Activated CD4-positive, alpha-beta T cell treated with anti-CD3 and anti-CD28 coated beads for 1 hour (primary cell): ENCODE measurements at places on chromosomes 3 and 15.

- DNase-seq: no peak
Observed at GRCh38 chr15:93894438-93895036, 336.8 kb upstream of the MCTP2 start.

- no peak for DNase-seq
Observed at GRCh38 chr15:84582583-84583157, 18.1 kb upstream of the ZSCAN2 start.

GRCh38 chr3:37526511-37526910 is 335.2 kb upstream of the CTDSPL start:
- no peak for DNase-seq

- no peak for DNase-seq
Observed at GRCh38 chr15:91871837-91872236, 18.3 kb downstream of the SLCO3A1 start.

DNA sequence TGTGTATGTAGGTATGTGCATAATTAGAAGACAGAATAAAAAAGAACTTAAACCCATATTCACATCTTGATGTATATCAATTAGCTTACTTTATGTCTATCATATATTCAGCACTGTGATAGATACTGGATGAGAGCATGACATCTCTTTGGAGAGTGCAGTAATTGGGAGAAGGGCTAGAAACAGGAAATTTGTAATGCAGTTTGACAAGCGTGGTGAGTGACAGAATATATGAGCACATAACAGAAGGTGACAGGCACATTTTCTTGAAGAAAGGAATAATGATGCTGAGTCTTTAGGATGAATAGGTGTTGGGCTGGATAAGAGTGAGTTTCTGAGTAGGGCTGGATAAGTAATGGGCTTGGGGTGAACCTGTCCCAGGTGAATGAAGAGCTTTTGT is 680.3 kb upstream of the ZNF385D start:
- DNase-seq: no peak

DNA sequence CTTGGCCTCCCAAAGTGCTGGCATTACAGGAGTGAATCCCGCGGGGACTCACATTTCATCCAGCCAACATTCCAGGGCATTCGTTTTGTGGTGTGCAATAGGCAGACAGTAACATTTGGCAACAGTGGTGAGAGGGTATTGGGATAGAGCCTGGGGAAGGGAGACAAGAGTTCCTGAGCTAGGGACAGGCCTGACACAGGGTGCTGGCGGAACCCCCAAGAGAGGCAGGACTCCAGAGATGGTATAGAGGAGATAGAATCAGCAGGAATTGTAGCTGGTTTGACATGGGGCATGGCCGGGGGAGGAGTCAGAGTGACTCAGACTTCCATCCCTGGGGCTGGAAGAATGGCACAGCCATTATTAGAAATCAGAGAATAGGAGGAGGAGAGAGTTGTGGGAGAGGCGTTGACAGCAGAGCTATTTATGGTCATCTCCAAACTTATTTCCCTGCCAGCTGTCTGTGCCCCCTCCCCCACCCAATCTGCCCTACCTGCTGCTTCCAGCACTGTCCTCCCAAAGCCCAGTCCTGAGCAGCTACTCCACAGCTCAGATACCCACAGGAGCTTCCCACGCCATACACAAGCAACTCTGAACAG is 4.4 kb upstream of the IDH2 start:
- DNase-seq: no peak

DNA sequence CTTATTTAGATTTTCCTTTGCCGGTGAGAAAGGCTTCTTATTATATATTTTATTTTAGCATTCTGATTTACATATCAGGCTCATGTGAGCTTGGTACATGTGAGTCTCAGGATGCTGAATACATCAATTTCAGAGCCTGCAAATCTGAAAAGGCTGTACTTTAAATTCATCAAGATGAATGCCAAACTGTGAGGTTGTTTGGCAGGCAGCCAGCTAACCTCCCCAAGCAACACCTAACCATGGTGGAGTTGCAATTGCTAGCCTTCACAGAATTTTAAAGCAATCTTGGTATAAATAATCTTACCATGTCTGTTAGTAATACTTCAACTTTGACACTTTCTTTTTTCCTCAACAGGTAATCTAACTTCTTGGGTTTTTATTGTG is 252.5 kb downstream of the CDIN1 start:
- no peak for DNase-seq

- DNase-seq: no peak
Observed at GRCh38 chr3:39668420-39668819, 141.0 kb upstream of the MYRIP start.

GRCh38 chr3:167892205-167892604 is 156.7 kb downstream of the SERPINI1 start:
- DNase-seq: no peak

- DNase-seq: no peak
Observed at GRCh38 chr3:71244826-71245488, 338.6 kb downstream of the FOXP1 start.

DNA sequence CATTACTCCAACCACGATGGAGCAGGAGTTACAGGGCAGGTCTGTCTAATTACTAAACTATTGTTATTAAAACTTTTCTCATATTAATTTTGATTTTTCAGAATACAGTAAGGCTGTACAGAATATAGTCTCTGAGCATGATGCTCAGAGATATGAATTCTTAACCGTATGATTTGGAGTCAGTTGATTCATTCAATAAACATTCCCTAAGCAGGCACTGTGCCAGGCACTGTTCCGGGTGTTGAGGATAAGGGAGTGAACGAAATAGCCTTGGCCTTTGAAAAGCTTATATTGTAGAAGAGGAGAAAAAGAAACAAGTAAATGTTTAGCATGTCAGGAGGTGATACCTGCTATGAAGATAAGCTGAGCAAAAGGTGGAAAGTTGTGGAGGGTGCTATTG is 187.3 kb downstream of the KCNAB1 start:
- no peak for DNase-seq

- DNase-seq: no peak
Observed at GRCh38 chr15:95470997-95471689, 859.4 kb upstream of the NR2F2 start.

DNA sequence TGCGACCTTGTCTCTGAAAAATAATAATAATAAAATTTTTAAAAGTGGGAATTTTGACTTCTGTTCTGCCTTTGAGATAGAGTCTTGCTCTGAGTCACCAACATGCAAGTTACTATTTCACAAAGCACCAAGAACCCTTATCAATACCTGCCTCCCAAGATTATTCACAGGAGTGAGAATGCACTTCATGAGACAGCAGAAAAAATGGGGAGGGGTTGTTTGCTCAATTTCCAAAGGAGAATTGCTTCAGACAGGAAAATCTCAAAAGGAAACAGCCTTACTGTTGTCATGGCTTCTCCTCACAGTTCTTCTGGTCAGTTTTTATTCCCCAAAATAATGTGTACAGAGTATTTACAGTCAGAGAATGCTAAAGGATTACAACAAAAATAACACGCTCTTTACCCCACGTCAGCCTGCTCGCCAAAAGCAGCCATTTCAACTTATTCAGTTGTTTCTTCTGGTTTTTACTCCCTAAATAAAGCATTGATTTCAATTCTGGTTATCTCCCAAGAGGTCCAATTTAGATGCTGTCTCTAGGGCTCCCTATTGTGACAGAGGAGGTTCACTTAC is 89.0 kb downstream of the PPCDC start:
- DNase-seq: no peak

GRCh38 chr3:171184372-171184771 is 157.9 kb upstream of the SLC2A2 start:
- no peak for DNase-seq

- no peak for DNase-seq
Observed at GRCh38 chr15:29857221-29857789, 35.0 kb upstream of the TJP1 start.

DNA sequence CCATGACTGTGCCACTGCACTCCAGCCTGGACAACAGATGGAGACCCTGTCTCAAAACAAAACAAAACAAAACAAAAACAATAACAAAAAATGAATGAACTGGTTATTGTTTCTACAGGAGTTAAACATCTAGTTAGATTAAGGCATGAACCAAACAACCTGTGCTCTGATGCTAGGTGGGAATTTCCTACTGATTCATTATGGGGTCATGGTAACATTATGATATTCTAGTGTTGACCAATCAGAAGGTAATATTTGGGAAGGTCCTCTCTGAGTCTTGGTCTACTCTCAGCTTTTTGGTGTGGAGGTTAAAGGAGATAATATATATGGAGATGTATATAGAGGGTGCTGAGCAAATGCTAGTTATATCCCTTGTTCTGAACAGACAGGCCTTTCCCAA is 37.6 kb downstream of the MCF2L2 start:
- no peak for DNase-seq
